ENCODE measurements at places on chromosomes 16 and 17. TPM values are rescaled to one million over a fixed set of nuclear protein-coding genes. Genes with fewer than 3 reads are reported as not detected.
A peak's percentile ranks its signal among the peaks of the same experiment; 100 is the strongest.

DNA sequence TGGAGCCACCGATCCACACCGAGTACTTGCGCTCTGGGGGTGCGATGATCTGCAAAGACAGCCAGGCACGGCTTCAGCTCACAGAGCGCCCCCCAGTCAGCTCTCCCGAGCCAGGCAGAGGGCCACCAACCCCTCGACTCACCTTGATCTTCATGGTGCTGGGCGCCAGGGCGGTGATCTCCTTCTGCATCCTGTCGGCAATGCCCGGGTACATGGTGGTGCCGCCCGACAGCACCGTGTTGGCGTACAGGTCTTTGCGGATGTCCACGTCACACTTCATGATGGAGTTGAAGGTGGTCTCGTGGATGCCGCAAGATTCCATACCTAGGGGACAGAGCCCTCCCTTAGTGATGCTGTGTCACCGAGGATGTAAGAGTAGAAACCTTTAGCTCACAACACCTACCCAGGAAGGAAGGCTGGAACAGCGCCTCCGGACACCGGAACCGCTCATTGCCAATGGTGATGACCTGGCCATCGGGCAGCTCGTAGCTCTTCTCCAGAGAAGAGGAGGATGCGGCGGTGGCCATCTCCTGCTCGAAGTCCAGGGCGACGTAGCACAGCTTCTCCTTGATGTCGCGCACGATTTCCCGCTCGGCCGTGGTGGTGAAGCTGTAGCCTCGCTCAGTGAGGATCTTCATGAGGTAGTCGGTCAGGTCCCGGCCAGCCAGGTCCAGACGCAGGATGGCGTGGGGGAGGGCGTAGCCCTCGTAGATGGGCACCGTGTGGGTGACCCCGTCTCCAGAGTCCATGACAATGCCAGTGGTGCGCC, 1.6 kb downstream of the ACTG1 start:
- no peak for DNase-seq

DNA sequence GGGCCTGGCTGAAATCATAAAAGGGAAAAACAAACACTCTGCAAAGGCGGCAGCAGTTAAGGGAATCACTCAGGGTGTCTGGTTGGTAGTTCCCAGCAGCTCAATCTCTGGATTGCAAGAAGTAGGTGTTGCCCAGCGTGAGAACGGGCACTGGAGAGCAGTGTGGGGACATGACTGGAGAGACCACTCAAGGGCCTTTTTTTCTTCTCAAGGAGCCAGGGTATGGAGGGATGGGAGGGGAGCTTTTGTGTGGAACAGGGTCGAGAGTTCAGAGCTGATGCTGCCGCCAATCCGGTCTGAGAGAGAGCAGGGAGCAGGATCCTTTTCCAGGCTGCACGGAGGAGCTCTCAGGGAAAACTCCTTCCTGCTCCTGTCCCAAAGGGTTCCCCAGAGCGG, 15.2 kb downstream of the SCNN1B start:
- no peak for DNase-seq

DNA sequence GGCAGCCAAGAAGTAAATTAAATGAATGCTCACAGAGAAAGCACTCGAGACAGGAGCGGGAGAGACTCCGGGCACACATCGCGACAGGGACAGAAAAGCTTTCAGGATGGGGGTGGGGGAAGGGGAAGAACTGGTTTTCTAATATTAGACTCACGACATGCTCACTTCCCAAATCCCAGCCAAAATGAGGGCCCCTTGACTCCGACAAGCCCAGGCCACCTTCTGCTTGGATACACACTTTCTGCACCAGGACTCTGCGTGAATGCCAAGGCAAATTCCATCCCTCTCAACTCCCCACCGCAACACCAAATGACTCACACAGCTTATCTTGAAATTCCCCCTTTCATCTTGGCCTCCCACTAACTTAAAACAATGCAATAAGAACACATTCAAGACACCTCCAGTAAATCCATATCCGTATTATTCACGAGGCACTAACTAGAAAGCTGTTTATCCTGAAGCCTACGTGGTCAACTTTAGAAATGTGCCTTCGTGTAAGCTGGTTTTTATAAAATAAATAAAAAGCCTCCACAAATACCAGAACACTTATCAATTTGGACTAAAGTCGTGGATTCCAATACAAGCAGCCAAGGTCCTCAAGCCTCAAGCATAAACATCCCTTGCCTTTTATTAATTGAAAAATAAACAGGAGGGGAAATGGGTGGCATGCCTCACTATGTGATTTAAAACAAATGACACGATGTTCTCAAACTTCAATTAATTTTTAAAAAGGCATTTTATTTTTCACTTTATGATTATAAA, 46.1 kb downstream of the NXN start:
- DNase-seq = no peak

- DNase-seq = no peak
These were observed 21.9 kb downstream of the ST3GAL2 start for GRCh38 chr16:70416748-70417616.

DNA sequence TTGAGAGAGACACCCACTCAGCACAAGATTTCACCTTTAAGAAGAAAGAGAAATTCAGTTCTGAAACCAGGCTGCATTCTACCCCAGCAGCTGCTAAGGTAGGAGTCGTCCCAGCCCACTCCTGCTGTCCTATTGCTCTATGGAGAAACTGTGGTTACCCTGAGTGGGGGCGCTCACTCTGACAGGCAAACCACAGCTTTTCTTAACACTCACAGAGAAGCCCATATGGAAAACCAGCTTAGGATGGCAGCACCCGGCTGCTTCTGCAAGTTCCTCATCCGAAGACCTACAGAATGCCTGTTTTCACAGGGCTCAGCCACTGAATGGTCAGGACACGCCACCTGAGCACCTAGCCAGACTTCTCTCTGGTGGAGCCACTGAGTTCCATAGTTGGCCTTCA, 7.5 kb downstream of the ATP5PD start:
- DNase-seq = no peak

GRCh38 chr17:48575066-48575582, 3.0 kb downstream of the HOXB4 start:
- no peak for DNase-seq

DNA sequence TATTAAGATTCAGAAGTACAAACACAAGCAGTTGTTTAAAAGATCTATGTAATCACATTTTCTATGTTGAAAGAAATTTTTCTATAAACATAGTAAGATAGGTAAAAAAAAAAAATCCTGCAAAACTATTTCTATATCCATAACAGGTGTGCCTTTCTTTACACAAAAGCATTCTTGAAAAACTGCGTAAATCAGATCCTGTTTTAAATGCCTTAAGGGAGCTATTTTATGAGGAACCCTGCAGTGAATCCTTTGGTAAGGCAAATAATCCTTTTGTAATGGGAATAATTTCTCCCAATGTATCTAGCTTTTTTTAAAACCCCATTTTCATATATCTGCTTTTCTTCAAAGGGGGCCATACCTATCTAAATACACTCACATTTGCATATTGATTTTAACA, 157.3 kb downstream of the AATF start:
- DNase-seq = no peak

GRCh38 chr16:88977018-88977811, at the start of gene CBFA2T3:
TSS of gene CBFA2T3 (minus strand) at chr16:88977207. CDS start at chr16:88976807, 400 bp downstream.
- peak; percentile 90 for DNase-seq

DNA sequence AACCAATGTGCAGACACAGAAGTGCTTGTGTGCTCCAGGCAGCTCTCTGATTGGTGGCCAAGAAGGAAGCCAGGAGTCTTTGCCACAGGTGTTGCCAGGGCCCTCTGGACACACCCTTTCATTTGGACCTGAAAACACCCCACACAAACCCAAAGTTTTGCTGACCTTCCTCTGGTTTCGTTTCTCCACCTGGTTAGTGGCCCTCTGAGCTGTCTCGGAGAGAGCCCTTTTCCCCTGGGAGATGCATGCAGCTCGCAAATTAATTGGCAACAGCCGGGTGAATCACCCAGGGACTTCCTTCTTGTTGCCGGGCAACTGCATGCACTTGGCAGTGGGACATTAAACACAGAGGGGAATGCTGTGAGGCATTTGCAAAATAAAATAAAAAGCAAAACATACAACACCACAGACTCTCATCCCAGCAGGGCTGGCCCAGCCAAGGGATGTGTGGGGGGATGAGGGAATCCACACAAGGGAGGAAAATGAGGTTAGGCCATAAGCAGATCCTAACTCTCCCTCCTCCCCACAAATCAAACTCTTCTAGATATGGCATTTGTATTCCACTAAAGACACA, 286.6 kb downstream of the SOX9 start:
- DNase-seq = peak; percentile 58

GRCh38 chr17:41687828-41688640, 651 bp upstream of the EIF1 start:
- peak; percentile 64 for DNase-seq

DNA sequence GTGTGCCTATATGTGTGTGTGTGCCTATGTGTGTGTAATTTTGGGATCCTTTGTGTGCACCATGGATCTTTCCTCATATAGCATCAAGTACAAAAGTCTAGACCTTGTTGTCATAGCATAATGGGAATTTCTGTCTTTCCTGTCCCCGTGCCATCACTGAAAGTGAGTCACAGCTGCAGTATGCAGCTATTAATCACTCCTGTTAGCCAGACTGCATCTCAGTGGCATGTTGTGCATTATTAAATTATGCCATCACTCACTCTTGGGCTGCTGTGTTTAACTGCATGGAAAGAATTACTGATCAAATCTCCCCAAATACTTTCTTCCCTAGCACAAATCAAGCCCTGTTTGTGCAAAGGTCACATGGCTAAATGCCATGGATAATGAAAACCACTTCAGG, 92.4 kb downstream of the CBLN1 start:
- DNase-seq = no peak

DNA sequence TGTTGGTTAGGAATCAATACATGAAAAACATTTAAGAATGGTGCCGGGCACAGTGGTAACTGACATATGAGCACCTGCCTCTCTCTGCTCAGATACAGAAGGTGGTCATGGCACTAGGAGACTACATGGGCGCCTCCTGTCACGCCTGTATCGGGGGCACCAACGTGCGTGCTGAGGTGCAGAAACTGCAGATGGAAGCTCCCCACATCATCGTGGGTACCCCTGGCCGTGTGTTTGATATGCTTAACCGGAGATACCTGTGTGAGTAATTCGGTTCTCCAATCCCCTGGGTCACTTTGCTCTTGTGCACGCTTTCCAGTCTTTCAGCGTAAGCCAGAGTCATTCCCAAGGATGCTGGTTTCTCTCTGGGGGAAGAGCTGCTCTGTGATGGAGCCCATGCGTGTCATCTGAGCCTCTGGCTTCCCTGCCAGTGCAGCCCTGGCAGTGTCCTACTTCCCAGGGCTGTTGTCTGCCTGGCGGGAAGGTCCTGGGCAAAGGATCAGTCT, 3.0 kb upstream of the CD68 start:
- DNase-seq = no peak

- DNase-seq = no peak
These were observed 389 bp downstream of the DUS1L start for GRCh38 chr17:82065193-82065637.

The ASPA gene
- 2.5 TPM for total RNA-seq

The DNAI2 gene
- not detected for total RNA-seq

The PYY gene
- not detected for total RNA-seq

The PPL gene
- 14.9 TPM for total RNA-seq

The LDHD gene
- 84.7 TPM for total RNA-seq

Measured in Right ventricle myocardium superior (tissue), 1 donor.